SJSA1 (cell line): ENCODE measurements at places on chromosomes 5 and 9. TPM values are rescaled to one million over a fixed set of nuclear protein-coding genes. Genes with fewer than 3 reads are reported as not detected.

DNA sequence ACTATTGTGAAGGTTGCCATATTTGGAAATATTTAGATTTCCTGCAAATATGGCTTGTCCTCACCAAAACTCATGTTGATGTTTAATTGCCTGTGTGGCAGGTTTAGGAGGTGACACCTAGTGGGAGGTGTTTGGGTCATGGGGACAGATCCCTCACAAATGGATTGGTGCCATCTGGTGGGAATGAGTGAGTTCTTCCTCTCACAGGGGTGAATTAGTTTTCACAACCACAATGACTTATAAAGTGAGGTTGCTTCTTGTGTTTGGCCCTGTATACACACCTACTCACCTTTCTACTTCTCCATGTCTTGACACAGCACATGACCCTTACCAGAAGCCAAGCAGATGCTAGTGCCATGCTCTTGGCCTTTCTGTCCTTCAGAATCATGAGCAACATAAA, 41.1 kb downstream of the ISOC1 start:
- H3K27ac ChIP-seq: no peak overlapping the region
- no peaks in the 10 kb centered on the region for H3K36me3 ChIP-seq
- H3K4me1 ChIP-seq: no peaks in the 10 kb centered on the region
- no peak overlapping the region for H3K4me3 ChIP-seq

GRCh38 chr9:17843236-17843635, 264.4 kb downstream of the SH3GL2 start:
- H3K36me3 ChIP-seq: no peaks in the 10 kb centered on the region
- no peak overlapping the region for H3K4me3 ChIP-seq
- no peaks in the 10 kb centered on the region for H3K4me1 ChIP-seq
- H3K27ac ChIP-seq: no peak overlapping the region
- DNase-seq: no peak
- H3K27me3 ChIP-seq: no peaks in the 10 kb centered on the region

- DNase-seq: no peak
- H3K27ac ChIP-seq: peak overlapping the region; percentile 79
- H3K27me3 ChIP-seq: no peaks in the 10 kb centered on the region
- H3K36me3 ChIP-seq: no peaks in the 10 kb centered on the region
- no peak overlapping the region for H3K4me3 ChIP-seq
Observed at GRCh38 chr9:134591573-134591981, 50.0 kb upstream of the COL5A1 start.

- H3K27me3 ChIP-seq: no peaks in the 10 kb centered on the region
- H3K36me3 ChIP-seq: no peaks in the 10 kb centered on the region
- DNase-seq: peak; percentile 94
- H3K4me3 ChIP-seq: no peak overlapping the region
Observed at GRCh38 chr5:172795318-172795977, 24.5 kb upstream of the DUSP1 start.

The ENTPD8 gene
- not detected in 2 replicates for total RNA-seq

The CD14 gene
- 7.6 and 10.3 TPM in 2 replicates for total RNA-seq

The TTC33 gene
- total RNA-seq: 19.1 and 19.4 TPM in 2 replicates

The PTPRD gene
- not detected in 2 replicates for total RNA-seq
